ENCODE measurements at places on chromosomes 1 and 21. TPM values are rescaled to one million over a fixed set of nuclear protein-coding genes. Genes with fewer than 3 reads are reported as not detected.

DNA sequence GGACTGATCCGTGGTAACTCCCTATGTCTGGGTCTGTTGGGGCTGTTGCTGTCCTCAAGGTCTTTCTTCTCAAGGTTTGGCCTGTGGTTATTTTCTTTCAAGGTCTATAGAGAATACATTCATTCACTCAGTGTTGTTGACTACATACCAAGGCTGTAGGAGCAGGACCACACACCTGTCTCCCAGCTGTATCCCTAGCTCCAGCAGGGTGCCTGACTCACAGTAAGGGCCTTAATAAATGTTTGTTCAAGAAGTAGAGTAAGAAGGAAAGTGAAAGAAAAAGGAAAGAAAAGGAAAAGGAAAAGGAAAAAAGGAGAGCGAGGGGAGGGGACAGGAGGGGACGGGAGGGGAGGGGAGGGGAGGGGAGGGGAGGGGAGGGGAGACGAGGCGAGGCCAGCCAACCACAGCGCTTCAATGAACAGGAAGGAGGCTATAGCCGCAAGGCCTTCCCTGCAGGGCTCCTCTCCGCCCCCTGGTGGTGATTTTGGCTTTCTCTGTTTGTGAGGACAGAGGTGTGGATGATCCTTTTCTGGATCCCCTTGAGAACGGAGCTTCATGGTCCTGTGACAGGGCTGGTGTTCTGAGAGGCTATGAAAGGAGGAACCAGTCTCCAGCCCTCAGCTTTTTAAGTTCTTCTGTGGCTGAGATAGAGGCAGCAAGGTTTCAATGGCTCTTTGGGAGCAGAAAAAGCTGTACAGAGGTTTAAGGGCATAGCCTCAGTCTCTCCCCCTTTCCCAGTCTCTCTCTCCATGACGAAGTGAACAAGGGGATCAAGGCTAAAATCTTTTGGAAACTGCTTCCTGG is 30.6 kb upstream of the LCE5A start:
- no peak overlapping the region for H3K27ac ChIP-seq
- no peaks in the 10 kb centered on the region for H3K4me1 ChIP-seq
- H3K27me3 ChIP-seq = no peaks in the 10 kb centered on the region
- H3K36me3 ChIP-seq = no peaks in the 10 kb centered on the region

Gene DCST1
- 0.35 TPM for total RNA-seq

Gene CCT3
- total RNA-seq = 189 TPM

- no peaks in the 10 kb centered on the region for H3K4me1 ChIP-seq
- no peak overlapping the region for H3K27ac ChIP-seq
- no peak overlapping the region for H3K4me3 ChIP-seq
- H3K27me3 ChIP-seq = no peaks in the 10 kb centered on the region
- no peaks in the 10 kb centered on the region for H3K36me3 ChIP-seq
These were observed 81.5 kb upstream of the ZP4 start for GRCh38 chr1:237972186-237972585.

Gene CHODL
- total RNA-seq = not detected

- H3K4me3 ChIP-seq = no peak overlapping the region
- DNase-seq = no peak
- peaks cover 8% of the 10 kb centered on the region for H3K27me3 ChIP-seq
These were observed 20.6 kb upstream of the MYCL start for GRCh38 chr1:39922251-39922688.

GRCh38 chr1:99139876-99140275 is 124.4 kb upstream of the PLPPR4 start:
- H3K36me3 ChIP-seq = no peaks in the 10 kb centered on the region
- DNase-seq = no peak
- H3K4me3 ChIP-seq = no peak overlapping the region
- H3K4me1 ChIP-seq = no peaks in the 10 kb centered on the region

DNA sequence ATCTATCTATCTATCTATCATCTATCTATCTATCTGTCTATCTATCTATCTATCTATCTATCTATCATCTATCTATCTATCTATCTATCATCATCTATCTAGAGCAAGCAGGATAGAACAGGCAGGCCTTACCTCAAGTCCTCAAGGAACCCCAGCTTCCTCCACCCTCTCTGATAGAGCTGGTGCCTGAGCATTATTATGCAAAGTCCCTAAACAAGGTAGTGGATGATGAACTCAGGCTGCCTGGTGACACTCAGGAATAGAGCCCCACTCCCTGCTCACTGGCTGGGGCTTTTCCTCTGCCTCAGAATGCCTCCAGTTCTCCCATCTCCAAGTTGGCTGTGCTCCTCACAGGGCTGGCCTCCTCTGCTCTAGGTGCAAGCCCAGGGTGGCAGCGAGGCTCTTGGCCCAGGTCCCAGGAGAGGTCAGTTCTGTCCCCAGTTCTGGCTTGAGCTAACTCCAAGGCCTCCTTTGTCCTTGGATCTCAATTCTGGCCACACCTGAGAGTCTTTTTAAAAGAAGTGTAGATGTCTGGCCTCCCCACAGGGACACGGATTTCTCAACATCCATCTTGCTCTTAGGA is 60.2 kb downstream of the PCP4 start:
- DNase-seq = no peak
- H3K27ac ChIP-seq = no peak overlapping the region
- H3K4me1 ChIP-seq = no peaks in the 10 kb centered on the region
- no peaks in the 10 kb centered on the region for H3K36me3 ChIP-seq
- no peak overlapping the region for H3K4me3 ChIP-seq

DNA sequence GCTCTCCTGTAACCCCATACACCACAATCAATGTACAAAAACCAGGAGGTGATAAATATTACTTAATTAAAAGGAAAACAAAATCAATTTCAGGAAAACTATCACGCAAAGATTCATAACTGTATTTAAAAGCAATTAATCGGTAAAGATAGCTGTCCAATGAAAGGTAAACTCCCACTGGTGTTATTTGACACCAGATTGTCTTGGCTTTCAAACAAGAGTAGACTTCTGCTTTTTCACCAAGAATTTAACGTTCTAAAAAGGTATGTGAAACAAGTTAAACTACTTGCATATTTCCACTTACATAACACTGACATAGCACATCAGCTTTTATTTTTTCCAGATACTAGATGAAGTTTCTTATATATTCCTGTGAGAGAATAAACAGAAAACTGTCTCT is 3.5 kb downstream of the PLPP3 start:
- no peak for DNase-seq
- peak overlapping the region; percentile 73 for H3K4me3 ChIP-seq
- no peaks in the 10 kb centered on the region for H3K36me3 ChIP-seq

Gene TNNT2
- total RNA-seq = 6.7 TPM

DNA sequence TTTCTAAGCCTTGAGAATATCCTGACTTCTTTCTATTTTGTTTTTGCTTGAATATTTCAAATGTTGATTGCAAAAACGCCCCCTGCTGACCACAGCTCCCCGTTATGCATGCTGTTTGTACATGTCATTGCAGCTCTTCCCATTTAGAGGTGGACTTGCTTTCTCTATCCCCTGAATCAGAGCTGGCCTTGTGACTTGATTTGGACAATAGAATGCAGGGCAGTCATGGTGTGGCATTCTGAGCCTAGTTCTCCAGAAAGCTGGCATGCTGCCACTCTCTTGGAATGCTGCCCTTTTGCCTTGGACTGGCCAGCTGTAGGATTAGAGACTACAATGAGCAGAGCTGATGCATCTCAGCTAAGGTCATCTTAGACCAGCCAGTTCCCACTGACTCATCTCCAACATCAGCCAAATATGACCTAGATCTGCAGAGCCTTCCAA is 1561.5 kb downstream of the MRPL39 start:
- no peak overlapping the region for H3K4me3 ChIP-seq
- H3K4me1 ChIP-seq = no peaks in the 10 kb centered on the region
- peak; percentile 39 for DNase-seq
- H3K27ac ChIP-seq = no peak overlapping the region

DNA sequence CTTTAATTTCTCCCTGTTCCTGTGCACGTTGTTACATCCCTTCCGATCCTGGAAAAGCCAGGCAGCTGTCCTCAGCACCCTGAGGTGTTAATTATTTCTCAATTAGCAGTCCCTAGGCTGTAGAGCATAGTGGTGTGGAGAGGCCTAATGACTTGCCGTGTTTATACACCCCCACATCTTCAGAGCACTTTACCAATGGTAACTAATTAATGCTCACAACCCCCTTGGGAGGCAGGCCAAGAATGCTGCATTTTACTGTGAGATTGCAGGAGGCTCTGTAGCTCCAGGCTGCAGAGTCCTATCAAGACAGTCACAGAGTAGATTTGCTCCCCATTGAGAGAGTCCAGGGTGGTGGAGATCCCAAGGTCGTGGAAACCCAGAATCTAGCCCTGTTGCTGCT is 2.4 kb upstream of the PARS2 start:
- no peak overlapping the region for H3K27ac ChIP-seq
- no peak overlapping the region for H3K4me3 ChIP-seq
- peaks cover 9% of the 10 kb centered on the region for H3K4me1 ChIP-seq
- H3K27me3 ChIP-seq = no peaks in the 10 kb centered on the region

Gene PYHIN1
- total RNA-seq = not detected

DNA sequence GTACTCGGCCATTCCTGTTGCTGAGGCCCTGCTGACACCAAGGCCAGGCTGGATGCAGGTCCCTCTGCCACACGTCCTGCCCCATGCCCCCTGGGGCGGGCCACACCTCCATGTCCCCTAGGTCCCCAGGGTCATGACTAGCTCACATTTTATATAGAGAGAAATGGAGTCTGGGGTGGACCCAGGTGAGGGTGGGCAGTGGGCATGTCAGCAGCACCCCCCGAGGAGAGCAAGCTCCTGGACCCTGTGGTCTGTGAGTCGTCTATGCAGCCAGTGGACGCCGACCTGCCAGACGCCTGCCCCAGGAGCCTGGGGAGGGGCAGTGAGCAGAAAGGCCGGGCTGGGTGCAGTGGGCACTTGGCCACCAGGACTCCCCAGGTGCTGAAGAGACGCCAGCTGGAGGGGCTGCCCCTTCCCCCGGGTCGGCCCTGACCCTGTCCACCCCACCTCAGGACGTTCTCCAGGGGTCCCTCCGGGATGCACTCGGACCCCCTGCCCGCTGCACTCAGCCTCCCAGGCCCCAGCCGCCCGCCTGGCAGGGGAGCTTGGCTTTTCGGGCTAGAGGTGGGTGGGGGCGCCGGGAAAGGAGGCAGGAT is 15.9 kb downstream of the SAMD11 start:
- no peak overlapping the region for H3K27ac ChIP-seq
- H3K4me3 ChIP-seq = peak overlapping the region; percentile 54
- no peaks in the 10 kb centered on the region for H3K36me3 ChIP-seq
- no peak for DNase-seq
- peaks cover 24% of the 10 kb centered on the region for H3K4me1 ChIP-seq

- no peak for DNase-seq
- no peaks in the 10 kb centered on the region for H3K27me3 ChIP-seq
- H3K27ac ChIP-seq = no peak overlapping the region
- no peaks in the 10 kb centered on the region for H3K36me3 ChIP-seq
These were observed 29.6 kb upstream of the CCN1 start for GRCh38 chr1:85550784-85551516.

Gene LINGO4
- total RNA-seq = 20.8 TPM

GRCh38 chr1:78061825-78062523 is 16.2 kb downstream of the GIPC2 start:
- no peaks in the 10 kb centered on the region for H3K36me3 ChIP-seq
- DNase-seq = peak; percentile 49
- H3K27ac ChIP-seq = peak overlapping the region; percentile 74
- H3K27me3 ChIP-seq = no peaks in the 10 kb centered on the region
- no peak overlapping the region for H3K4me3 ChIP-seq

DNA sequence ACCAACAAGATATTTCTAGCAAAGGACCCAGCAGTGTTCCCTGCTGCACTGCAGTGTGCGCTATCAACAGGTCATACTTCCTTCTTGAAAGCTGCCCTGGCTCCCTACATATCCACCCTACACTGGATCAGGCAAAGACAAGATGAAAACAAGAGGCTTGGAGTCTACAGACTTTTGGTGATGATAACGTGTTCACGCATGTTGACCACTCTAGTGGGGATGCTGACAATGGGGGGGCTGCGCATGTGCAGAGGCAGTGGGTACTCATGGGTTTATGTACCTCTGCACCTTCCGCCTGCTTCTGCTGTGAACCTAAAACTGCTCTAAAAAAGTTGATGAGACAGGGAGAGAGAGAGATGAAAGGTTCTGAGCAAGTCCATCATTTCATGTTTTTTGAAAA is 5.5 kb downstream of the ENO1 start:
- peaks cover 67% of the 10 kb centered on the region for H3K36me3 ChIP-seq
- no peak for DNase-seq
- peak overlapping the region; percentile 58 for H3K27ac ChIP-seq
- no peak overlapping the region for H3K4me3 ChIP-seq
- H3K4me1 ChIP-seq = peaks cover 47% of the 10 kb centered on the region

DNA sequence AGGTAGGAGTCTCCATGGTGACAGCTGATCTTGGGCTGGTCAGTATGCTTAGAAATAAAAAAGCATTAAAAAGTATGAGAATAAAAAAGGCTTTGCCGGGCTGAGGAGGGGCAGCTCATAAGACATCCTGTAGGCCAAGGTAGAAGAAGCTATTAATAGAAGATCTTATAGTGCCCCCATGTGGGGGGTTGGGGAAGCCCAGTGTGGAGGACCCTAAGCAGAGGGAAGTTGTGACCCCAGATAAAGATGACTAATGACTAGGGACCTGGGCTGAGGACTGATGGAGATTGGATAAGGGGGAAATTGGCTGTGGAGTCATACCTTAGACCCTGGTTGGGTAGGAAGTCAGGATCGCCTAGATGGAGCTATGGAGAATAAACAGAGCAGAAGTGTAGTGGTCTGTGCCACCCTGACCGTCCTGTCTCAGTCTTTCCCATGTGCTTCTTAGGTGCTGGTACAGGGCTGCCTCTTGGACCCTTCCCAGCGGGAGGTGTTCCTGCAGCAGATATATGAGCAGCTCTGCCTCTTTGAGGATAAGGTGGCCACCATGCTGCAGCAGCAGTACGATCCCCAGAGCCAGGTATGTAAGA is 25.0 kb downstream of the SZT2 start:
- H3K36me3 ChIP-seq = peaks cover 49% of the 10 kb centered on the region
- H3K4me1 ChIP-seq = no peaks in the 10 kb centered on the region
- no peak overlapping the region for H3K27ac ChIP-seq
- no peaks in the 10 kb centered on the region for H3K27me3 ChIP-seq
- H3K4me3 ChIP-seq = no peak overlapping the region

Data from gastrocnemius medialis (tissue), 4 donors.